ENCODE measurements at places on chromosomes 16 and 17.

DNA sequence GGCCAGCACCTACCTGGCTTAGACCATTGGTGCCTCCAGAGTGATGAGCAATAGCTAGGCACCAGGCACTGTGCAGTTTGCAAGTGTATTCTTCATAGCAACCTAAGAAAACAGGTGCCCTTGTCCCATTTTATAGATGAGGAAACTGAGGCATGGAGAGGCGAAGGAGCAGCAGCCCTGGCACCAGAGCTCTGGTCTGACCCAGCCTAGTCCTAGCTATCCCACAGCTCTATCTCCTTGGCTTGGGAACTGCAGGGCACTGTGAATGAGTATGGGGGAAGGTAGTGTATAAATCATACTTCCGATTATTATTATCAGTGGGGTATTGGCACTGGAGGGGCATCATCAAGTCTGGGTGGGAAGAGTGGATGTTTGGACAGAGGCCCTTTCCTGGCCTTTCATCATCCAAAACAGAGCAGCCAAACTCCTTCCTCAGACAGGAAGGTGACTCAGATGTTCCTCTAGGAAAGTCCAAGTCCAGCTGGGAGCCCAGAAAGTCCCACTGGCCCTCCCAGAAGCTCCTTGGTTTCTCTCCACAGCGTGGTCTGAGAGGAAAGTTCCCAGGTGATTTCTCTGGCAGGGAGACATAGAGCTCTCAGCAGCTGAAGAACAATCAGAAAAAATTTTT, 32.0 kb upstream of the PLLP start:
- DNase-seq: peak; percentile 95

- no peak for DNase-seq
These were observed 27.4 kb upstream of the LYRM9 start for GRCh38 chr17:27920569-27920968.

- DNase-seq: peak; percentile 18
These were observed 26.9 kb upstream of the PHAF1 start for GRCh38 chr16:67082891-67083290.

- DNase-seq: no peak
These were observed 595.2 kb downstream of the TOX3 start for GRCh38 chr16:51951668-51952298.

GRCh38 chr17:36203335-36203734, 6.8 kb upstream of the CCL3L1 start:
- no peak for DNase-seq

DNA sequence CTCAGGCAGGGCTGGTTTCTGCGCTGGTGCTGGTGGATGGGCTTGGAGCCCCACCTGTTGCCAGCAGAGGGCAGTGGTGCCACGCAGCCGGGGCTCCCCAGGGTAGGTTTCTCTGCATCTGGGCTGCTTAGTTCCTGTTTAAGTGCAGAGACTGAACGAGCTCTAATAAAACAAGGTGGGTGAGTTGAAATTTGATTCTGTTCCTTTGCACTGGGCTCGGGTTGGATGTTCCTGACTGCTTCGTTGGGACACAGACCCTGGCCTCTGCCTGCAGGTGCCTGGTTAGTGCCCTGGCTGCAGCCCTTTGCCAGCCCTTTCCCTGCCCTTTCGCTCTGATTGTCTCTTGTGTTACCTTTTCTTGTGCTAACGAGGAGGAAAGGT, 30.0 kb downstream of the TBCD start:
- peak; percentile 65 for DNase-seq

GRCh38 chr17:10931133-10931532, 93.2 kb upstream of the PIRT start:
- DNase-seq: no peak

DNA sequence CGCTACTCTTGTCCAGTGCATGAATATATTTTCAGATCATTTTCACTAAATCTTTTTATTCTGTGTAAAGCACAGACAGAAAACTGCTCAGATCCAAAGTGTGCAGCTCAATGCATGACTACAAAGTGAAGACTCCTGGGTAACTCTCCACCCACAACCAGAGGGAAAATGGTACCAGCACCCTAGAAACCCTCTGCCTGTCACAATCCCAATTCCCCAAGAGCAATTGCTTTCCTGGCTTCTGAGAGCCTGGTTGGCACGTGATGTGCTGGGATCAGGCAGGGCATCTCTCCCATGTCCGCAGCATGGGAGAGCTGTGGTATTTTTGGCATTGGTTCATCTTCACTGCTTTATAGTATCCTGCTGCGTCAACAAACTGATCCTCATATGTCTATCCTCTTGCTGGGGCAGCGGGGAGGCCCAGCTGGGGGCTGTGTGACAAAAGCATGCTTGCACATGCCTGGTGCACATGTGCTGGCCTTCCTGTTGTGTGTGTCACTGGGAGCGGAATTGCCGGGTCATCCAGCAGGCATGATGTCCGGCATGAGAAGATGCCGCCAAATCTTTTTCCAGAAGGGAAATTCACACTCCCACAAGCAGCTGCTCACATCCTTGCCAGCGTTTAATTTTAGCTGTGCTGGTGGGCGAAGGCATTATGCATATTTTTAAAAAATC, 278.9 kb upstream of the FOXF1 start:
- DNase-seq: no peak

DNA sequence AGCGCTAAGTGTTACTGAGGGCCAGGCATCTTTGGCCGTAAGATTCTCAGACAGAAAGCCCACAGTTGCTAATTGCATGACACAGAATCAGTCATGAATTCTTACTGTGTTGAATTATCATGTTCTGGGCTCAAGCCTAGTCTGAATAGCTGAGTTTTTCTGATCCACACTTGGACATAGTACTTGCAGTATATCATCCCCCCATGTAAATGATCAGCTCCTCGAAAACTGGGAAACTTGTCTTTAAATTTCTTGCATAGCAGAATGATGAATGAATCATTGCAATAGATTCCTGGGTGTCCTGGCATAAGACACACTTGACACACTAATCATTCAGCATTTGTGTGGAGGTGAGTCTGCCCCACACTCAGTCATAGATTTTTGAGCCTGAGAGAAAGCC, 2.2 kb downstream of the MLYCD start:
- DNase-seq: peak; percentile 68

DNA sequence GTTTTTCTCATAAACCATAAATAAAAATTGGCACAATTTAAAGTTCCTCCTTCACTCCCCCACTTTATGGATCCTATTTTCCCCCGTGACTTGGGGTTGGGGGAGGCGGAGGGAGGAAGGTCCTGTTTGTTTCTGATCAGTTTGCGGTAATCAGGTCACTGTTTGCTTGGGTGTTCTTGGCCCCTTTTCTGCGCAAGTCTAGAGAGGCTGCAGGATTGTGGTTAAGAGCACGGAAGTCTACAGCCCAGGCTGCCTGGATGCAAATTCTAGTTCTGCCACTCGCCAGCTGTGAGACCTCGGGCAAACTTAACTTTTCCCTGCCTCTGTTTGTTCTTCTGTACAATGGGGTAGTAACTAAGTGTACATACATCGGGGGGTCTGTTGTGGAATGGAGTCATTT, 12.1 kb downstream of the ATP2C2 start:
- no peak for DNase-seq

DNA sequence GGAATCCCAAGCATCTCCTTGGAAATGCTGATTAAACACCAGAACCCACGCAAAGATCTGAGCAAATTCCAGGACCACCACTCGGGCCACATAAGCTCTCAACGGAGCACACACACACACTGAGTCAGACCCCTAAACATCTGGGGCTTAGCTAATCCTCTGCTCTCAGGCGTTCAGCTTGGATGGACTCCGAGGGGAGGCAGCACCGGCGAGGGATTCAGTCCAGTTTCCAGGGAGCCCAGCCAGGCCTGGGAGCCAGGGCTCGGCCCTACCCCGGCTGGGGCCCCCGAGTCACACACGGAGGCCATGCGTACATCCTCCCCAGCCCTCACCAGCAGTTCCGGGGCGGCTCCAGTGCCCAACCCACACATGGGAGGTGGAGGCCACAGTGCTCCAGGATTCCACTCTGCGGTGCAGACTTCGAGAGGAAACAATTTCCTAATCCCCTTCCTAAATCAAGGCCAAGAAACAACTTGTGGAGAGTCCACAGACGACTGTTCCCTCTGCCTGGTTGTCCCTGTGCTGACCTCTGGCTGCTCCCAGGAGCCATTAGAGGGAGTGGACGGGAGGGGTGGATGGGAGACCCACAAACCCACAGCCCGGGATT, 70.5 kb downstream of the GAS7 start:
- peak; percentile 99 for DNase-seq

DNA sequence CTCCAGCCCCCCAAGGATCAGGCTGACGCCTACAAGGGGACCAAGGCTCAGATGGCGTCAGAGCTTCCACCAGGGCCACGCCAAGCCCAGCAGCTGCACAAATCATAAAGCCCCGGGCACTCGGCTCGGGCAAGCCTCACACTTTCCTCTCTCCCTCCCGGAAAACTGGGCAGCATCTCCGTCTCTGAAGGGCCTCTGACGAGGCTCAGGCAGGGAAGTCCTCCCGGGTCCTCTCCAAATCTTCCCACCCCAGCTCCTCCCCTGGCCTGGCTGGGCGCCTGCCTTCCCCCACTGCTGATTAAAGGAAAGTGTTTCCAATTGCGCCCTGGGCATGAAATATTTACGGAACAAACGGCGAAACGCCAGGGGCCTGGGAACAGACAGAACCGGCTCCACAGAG, 38.5 kb downstream of the PIEZO1 start:
- no peak for DNase-seq

DNA sequence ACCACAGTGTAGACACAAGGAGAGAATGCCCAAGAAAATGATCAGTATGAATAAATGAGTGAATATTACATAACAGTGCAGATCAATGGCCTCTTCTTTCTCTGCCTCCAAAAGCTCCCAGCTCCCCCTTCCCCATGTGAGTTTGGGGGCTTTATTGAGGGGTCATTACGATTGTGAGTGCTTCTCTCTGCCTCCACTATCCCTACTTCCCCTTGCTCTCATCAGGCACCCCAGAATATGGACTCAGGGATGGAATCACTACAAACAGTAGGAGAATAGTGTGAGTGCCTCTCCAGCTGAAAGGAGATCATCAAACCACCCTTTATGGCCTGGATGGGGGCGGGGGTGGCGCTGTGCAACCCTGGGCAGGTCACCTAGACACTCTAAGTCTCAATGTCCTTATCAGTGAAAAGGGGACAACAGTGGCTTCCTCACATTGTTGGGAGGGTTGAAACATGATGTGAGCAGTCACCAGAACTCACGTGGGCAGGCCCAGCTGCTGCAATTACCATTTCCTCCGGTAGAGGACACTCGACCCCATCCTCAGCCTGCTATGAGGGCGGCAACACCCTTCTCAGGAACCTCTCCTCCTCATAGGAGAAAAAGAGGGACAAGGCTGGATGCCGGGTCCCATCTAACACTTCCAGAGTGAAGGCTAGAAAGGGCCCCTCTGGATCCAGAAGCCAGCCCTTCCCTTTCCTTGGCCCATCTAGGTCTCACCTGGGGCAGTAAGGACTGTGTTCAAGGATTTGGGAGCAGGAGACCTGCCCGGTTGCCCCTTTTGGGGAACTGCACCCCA, 2.1 kb upstream of the EPOP start:
- DNase-seq: peak; percentile 83

- peak; percentile 92 for DNase-seq
These were observed 1.3 kb downstream of the C16orf86 start for GRCh38 chr16:67667817-67668494.

GRCh38 chr16:21590287-21590686, 9.1 kb upstream of the METTL9 start:
- no peak for DNase-seq

DNA sequence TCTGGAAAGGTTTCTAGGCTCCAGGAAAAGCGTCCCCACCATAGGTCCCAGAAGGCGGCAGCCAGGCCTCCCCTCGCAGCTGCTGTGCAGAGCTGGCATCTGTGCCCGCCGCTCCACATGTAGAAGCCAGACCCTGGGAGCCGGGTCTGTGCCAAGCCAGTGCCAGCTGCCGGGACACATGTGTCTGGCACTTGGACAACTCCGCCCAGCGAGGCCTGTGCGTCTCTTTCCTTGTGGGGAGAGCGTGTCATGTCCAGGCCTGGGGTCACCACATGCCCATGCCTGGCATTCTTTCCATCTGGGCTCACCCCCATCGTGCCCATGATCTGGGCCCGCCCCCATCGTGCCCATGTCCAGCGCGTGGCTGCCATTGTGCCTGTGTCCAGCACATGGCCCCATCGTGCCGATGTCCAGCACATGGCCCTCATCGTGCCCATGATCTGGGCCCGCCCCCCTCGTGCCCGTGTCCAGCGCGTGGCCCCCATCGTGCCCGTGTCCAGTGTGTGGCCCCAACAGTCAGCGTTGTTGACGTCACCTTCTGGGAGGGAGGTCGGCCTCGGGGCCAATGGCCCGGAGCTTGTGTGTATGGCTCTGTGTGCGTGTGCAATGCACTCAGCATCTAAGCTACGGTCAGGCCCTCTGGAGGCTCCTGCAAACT, 13.3 kb upstream of the ACSF3 start:
- no peak for DNase-seq

GRCh38 chr17:33983824-33984574, 271.1 kb upstream of the CCL2 start:
- no peak for DNase-seq

GRCh38 chr16:48574140-48574539, 35.8 kb downstream of the N4BP1 start:
- no peak for DNase-seq

GRCh38 chr17:19762515-19762961, 14.4 kb upstream of the ALDH3A1 start:
- DNase-seq: peak; percentile 51

- DNase-seq: no peak
These were observed 6.2 kb downstream of the BICDL2 start for GRCh38 chr16:3030222-3031212.

- peak; percentile 18 for DNase-seq
These were observed 517.3 kb upstream of the ZFHX3 start for GRCh38 chr16:73565263-73565662.

DNA sequence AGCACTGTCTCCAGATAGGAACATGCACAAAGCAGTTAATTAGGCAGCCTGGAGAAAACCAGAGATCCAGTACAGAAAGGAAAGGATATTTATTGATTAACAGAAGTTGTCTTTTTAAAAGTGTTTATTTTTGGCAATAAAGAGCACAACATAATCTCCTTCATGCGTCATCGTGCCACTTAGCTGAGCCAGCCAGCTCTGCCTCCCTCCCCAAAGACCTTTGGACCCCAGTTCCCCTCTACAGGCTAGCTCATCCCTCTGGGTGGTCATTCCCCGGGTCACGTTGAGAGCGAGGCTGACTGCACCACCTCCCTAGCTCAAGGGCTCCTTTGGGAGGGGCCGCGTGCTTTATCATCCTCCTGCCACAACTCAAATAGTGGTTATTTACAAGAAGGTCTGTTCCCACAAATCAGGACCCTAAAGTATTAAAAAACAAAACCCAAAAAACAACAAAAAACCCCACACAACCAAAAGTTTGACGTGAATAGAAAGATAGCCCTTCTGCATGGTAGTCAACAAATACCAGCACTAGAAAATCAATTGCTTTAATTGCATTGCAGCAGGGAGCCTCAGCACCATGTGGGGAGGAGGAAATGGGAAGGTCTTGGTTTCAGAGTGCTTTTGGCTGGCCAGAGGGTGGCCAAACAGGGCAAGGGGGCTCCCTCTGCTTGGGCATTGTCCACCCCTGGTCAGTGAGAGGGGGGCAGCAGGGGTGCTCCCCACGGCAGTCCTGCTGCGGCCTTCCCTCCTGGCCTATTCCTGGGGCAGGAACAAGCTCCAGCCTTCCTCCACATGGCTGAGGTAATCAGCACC, 9.6 kb downstream of the POLR2C start:
- no peak for DNase-seq

All from fibroblast of upper back skin (primary cell).